Thoracic aorta (tissue), 2 donors: ENCODE measurements at places on chromosomes 13 and 19. TPM values are rescaled to one million over a fixed set of nuclear protein-coding genes. Genes with fewer than 3 reads are reported as not detected.

Gene ZNF426
- 10.6 TPM for total RNA-seq

Gene MISP
- not detected for total RNA-seq

Gene FARP1
- 30.3 TPM for total RNA-seq

Gene ADPRHL1
- 12.6 TPM for total RNA-seq

- no peak for DNase-seq
- no peaks in the 10 kb centered on the region for H3K27me3 ChIP-seq
- no peak overlapping the region for H3K27ac ChIP-seq
- no peak overlapping the region for H3K4me3 ChIP-seq
- H3K36me3 ChIP-seq: no peaks in the 10 kb centered on the region
Measured at GRCh38 chr19:10620786-10621185, 4.6 kb upstream of the SLC44A2 start.

- no peak overlapping the region for H3K27ac ChIP-seq
- H3K36me3 ChIP-seq: peaks cover 15% of the 10 kb centered on the region
- DNase-seq: no peak
Measured at GRCh38 chr19:55270172-55270942, 9.6 kb downstream of the HSPBP1 start.

DNA sequence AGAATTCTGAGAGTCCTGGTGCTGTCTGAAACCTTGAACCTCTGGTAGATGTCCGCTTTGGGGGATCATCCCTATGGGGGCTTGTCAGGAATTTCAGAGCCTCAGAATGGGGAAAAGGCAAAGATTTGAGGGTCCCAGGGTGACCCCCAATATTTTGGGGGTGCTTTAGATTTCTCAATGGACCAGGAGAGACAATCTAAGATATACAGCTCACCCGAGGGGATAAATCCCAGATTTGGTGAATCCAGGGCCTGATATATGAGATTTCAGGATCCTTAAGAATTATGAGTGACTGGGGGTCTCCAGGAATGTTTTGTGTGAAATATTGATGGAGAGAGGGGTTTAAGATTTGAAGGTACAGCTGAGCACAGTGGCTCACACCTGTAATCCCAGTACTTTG lies 3.3 kb downstream of the CAPN12 start:
- H3K27me3 ChIP-seq: no peaks in the 10 kb centered on the region
- H3K27ac ChIP-seq: no peak overlapping the region
- no peak for DNase-seq
- no peak overlapping the region for H3K4me3 ChIP-seq
- peaks cover 5% of the 10 kb centered on the region for H3K4me1 ChIP-seq

DNA sequence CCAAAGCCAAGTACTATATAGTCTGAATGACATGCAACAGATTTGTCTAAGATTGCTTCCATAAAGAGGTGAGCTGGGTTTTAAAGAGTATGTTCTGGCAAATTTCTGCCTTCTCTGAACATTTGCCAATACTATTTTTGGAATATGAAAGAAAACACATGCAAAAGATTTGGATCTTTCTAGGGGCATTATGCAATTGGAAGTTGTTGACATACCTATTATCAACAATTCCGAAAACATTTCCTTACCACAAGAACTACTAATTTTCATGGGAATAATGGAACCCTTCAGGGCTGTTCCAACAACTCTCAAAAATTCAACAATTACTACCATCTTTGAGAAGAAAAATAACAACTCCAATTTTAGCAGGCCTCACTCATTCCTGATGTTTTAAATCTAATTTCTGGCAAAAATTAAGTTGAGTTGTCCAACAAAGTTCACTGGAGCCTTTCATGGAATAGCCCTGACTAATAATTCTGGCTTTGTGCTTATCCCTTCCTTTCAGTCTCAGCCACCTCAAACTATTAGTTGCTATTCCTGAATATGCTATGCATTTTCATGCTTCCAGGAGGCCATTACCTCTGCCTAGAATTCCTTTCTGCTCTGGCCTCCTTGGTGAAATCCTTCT lies 250.0 kb downstream of the RGCC start:
- peak overlapping the region; percentile 17 for H3K4me3 ChIP-seq
- peak overlapping the region; percentile 81 for H3K27ac ChIP-seq
- DNase-seq: no peak
- H3K36me3 ChIP-seq: no peaks in the 10 kb centered on the region
- no peaks in the 10 kb centered on the region for H3K27me3 ChIP-seq

DNA sequence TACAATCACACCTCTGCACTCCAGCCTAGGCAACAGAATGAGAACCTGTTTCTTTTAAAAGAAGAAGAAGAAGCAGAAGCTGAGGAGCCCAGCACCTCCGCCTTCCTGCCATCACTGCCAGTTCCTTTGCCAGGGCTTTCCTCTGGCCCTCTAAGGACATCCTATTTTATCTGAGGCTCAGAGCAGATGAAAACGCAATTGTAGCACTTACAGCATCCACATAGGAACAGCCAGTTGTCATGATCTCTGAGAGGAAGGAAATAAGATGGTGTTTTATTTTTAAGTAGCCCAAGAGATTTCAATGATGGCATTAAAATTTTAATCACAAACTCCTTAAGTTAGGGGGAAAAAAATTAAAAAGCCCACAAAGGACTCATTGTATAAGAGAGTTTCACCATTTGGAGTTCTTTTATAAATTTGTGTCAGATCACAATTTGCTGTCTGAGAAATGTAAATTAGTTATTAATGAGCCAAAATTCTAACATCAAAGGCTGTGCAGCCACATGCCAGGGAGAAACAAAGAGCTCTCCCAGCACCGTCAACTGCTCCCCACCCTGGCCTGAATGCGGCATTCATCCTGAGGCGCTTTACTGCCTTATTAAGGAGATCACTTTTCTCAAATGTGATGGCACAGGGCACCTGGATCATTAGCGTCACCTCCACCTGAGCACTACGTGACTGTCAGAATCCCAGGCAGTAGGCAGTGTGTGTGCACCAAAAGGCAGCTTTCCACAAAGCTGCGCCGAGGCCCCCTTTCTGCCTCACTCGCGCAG lies 393.0 kb downstream of the FOXO1 start:
- no peaks in the 10 kb centered on the region for H3K27me3 ChIP-seq
- peak overlapping the region; percentile 95 for H3K27ac ChIP-seq
- H3K36me3 ChIP-seq: no peaks in the 10 kb centered on the region

GRCh38 chr13:31545616-31546015 lies 193.7 kb upstream of the RXFP2 start:
- no peak overlapping the region for H3K27ac ChIP-seq
- H3K4me1 ChIP-seq: no peaks in the 10 kb centered on the region
- H3K36me3 ChIP-seq: no peaks in the 10 kb centered on the region
- no peak for DNase-seq
- H3K4me3 ChIP-seq: no peak overlapping the region
- no peaks in the 10 kb centered on the region for H3K27me3 ChIP-seq
